ENCODE measurements at places on chromosomes 2 and 18.

- DNase-seq, result no peak
These were observed 108.4 kb downstream of the ARHGAP28 start for GRCh38 chr18:6837904-6838303.

DNA sequence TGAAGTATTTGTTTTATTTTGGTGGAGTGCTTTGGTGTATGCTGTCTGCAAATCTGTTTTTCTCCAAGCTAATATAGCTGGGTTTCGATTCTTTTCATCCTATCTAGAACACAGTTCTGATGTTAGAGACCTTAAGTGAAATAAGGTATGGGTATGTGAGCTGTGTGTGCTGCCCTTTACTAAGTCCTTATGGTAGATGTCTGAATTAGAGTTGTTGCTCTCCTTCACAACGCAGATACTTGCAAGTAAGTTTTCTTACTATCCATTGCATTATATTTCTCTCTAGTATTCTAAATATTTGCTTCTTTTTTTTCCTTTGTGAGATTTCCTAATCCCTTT, 38.6 kb downstream of the AGFG1 start:
- no peak for DNase-seq

GRCh38 chr2:140356697-140357096, 1576.5 kb upstream of the NXPH2 start:
- no peak for DNase-seq

- DNase-seq, result no peak
These were observed 123.7 kb upstream of the KLF7 start for GRCh38 chr2:207289295-207290018.

- DNase-seq, result no peak
These were observed 62.9 kb downstream of the MIB1 start for GRCh38 chr18:21803495-21803894.

- no peak for DNase-seq
These were observed 205.8 kb downstream of the ZNF385B start for GRCh38 chr2:179655627-179656026.

- no peak for DNase-seq
These were observed 7.6 kb downstream of the CNDP1 start for GRCh38 chr18:74541703-74542555.

DNA sequence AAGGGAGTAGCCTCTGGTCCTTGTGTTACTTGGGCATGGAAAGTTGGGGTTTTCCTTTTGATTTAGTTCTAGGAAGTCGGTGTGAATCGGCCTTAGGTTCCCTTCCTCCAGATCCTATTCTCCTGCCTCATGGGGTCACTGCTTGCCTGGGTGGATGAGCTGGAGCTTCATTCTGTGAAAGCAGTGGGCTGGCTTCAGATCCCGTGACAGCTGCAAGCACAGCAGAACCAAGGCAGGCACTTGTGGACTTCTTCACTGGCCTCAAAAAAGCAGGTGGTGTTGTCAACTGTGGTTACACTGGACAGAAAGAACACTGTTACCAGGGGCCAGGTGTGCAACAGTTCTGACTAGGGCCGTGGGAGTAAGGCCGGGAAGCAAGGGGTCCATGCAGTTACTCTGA, 243.4 kb downstream of the LDLRAD4 start:
- DNase-seq, result no peak

DNA sequence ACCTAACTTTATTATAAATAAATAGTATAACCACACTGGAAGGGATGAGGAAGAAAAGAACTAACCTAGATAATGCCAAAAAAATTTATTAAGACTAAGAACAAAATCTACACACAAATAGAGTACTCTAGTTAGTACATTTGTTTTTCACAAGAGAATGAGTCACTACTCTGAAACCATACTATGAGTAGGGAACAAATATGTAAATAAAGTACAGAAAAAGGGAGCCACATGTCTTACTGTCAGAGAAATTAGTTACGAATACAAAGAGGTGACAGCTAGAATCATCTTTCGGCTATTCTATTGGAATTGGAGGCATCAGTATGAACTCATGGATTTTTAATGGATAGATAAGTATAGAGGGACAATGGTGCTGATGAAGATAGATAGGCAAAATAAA, 150.5 kb downstream of the COPS8 start:
- DNase-seq, result no peak

Measured in central memory CD4-positive, alpha-beta T cell (primary cell).